Aorta (tissue), 5 donors: ENCODE measurements at places on chromosomes 2 and 18. TPM values are rescaled to one million over a fixed set of nuclear protein-coding genes. Genes with fewer than 3 reads are reported as not detected.

GRCh38 chr2:240803191-240803590 is 16.8 kb downstream of the KIF1A start:
- no peaks in the 10 kb centered on the region for H3K4me1 ChIP-seq
- H3K4me3 ChIP-seq = no peak overlapping the region
- H3K27me3 ChIP-seq = no peaks in the 10 kb centered on the region
- H3K27ac ChIP-seq = no peak overlapping the region

GRCh38 chr2:69034122-69034521 is 21.1 kb downstream of the ANTXR1 start:
- no peak for DNase-seq
- no peaks in the 10 kb centered on the region for H3K27me3 ChIP-seq
- no peak overlapping the region for H3K4me3 ChIP-seq

The ARL6IP6 gene
- total RNA-seq = 13.2 TPM

DNA sequence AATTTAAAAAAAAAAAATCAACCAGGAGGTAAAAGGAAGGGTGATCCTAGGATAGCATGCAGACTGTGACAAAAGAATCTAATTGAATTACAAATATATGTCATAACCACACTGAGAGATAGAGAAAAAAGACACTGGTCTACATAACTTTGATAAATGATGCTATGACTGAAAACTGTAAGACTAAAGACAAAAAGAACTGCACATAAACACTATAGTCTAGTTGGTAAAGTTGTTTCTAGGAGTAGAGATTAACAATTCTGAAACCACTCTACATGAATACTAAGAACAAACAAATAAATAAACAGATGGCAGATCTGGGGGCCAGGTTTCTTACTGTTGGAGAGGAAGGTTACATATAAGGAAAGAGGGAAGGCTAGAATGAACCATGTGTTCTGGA is 14.6 kb upstream of the CHAC2 start:
- H3K36me3 ChIP-seq = no peaks in the 10 kb centered on the region
- no peak overlapping the region for H3K27ac ChIP-seq
- no peak overlapping the region for H3K4me3 ChIP-seq
- no peaks in the 10 kb centered on the region for H3K27me3 ChIP-seq
- no peak for DNase-seq

The RGPD3 gene
- total RNA-seq = 0.18 TPM

DNA sequence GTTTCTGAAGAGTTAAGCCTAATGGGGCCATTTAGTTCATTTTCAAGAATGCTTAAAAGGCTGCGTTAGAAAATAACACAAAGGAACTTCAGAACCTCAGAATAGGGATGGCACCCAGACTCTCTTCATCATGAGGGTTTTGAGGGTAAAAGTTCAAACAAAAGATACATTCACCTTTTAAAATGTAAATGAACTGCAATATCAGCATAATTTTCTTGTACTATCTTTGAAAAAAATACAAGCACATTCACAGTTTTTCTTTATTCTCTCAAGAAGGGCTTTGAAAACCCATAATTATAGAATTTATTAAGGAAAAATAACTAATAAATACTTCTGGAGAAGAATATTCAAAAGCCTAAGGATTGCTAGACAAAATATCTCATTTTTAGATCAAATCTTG is 791.0 kb downstream of the DCC start:
- no peak for DNase-seq
- H3K27ac ChIP-seq = no peak overlapping the region
- H3K36me3 ChIP-seq = no peaks in the 10 kb centered on the region
- no peaks in the 10 kb centered on the region for H3K4me1 ChIP-seq
- H3K27me3 ChIP-seq = no peaks in the 10 kb centered on the region

DNA sequence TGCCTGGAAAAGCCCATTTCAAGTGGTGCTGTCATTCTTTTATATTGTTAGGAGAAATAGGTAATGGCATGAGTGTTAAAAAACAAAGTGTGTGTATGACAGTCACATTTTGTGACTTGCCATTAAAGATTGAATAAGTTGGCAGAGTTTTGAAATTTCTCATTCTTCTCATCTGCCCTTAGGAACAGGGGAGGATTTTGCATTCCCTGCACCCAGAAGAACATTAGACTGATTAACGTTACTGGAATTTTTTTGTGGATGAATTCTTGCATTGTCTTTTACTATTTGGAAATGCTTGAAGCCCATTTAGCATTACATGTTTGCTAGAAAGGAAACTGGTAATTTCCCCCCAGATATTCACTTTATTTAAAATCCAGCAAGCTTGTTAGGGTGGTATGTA is 162.2 kb downstream of the BABAM2 start:
- no peaks in the 10 kb centered on the region for H3K36me3 ChIP-seq
- no peak overlapping the region for H3K4me3 ChIP-seq
- no peak overlapping the region for H3K27ac ChIP-seq

The ACADL gene
- total RNA-seq = 32.8 TPM

The TNFAIP6 gene
- total RNA-seq = 3.6 TPM

The CFAP210 gene
- total RNA-seq = 0.58 TPM

DNA sequence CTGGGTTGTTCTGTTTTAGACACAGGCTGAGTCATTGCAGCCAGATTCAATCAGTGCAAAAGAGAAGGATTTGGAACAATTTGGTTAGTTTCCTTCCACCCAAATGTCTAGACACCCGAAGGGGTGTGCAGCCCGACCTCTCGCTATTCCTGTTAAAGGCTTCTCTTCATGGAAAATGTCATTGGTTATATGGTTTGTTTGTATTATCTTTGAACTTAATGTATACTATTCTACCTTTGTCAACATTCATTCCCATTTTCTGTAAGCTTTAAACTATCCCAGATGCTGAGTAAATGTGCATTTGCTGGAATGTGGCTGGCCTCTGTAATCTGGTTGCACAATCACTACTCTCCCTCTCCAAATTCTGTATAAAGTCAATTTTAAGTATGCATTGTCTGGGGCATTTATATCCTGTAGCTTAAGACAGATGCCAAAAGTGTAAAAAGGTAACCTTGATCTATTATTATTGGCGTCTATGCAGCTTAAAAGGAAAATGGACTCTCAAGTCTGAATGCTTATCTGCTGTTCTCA is 80.4 kb upstream of the RND3 start:
- no peak overlapping the region for H3K27ac ChIP-seq
- H3K4me3 ChIP-seq = no peak overlapping the region
- DNase-seq = no peak
- H3K27me3 ChIP-seq = no peaks in the 10 kb centered on the region

GRCh38 chr2:133892352-133892913 is 324.2 kb upstream of the NCKAP5 start:
- no peak overlapping the region for H3K27ac ChIP-seq
- no peak overlapping the region for H3K4me3 ChIP-seq
- no peaks in the 10 kb centered on the region for H3K36me3 ChIP-seq
- no peaks in the 10 kb centered on the region for H3K27me3 ChIP-seq
- no peak for DNase-seq
- no peaks in the 10 kb centered on the region for H3K4me1 ChIP-seq

DNA sequence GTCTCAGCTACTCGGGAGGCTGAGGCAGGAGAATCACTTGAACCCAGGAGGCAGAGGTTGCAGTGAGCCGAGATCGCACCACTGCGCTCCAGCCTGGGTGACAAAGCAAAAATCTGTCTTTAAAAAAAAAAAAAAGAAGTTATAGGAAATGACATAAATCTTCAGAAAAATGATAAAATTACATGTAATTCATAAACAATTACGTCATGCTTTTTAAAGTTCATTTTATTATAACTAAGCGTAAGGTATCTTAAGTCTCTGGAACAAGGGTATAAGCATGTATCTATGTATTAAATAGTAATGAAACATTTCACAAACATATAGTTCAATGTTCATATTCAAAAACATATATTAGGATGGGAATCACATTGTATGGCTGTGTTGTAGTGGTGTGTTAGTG is 425.9 kb downstream of the SPAG16 start:
- no peaks in the 10 kb centered on the region for H3K27me3 ChIP-seq
- no peaks in the 10 kb centered on the region for H3K4me1 ChIP-seq
- no peaks in the 10 kb centered on the region for H3K36me3 ChIP-seq
- no peak for DNase-seq
- H3K4me3 ChIP-seq = no peak overlapping the region

GRCh38 chr18:51399491-51400122 is 202.1 kb upstream of the MEX3C start:
- H3K27ac ChIP-seq = no peak overlapping the region
- no peak overlapping the region for H3K4me3 ChIP-seq
- H3K4me1 ChIP-seq = no peaks in the 10 kb centered on the region

DNA sequence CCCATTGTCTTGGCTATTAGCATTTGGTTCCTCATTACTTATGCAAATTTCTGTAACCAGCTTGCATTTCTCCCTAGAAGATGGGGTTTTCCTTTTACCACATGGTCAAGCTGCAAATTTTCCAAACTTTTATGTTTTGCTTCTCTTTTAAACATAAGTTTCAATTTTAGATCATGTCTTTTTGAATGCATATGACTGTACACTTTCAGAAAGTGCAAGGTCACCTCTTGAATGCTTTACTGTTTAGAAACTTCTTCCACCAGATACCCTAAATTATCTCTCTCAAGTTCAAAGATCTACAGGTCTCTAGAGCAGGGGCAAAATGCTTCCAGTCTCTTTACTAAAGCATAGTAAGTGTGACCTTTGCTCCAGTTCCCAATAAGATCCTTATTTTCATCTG is 837.6 kb upstream of the NXPH2 start:
- H3K27me3 ChIP-seq = no peaks in the 10 kb centered on the region
- H3K36me3 ChIP-seq = no peaks in the 10 kb centered on the region
- H3K4me1 ChIP-seq = no peaks in the 10 kb centered on the region
- no peak for DNase-seq
- no peak overlapping the region for H3K27ac ChIP-seq

GRCh38 chr2:21096458-21096857 is 27.3 kb upstream of the TDRD15 start:
- H3K4me1 ChIP-seq = no peaks in the 10 kb centered on the region
- no peak overlapping the region for H3K27ac ChIP-seq
- DNase-seq = no peak

The CD28 gene
- 11.0 TPM for total RNA-seq

- no peak for DNase-seq
- H3K27ac ChIP-seq = no peak overlapping the region
- H3K36me3 ChIP-seq = no peaks in the 10 kb centered on the region
- no peaks in the 10 kb centered on the region for H3K4me1 ChIP-seq
- H3K4me3 ChIP-seq = no peak overlapping the region
Observed at GRCh38 chr2:58638256-58638805, 397.2 kb upstream of the FANCL start.

The ANO7 gene
- total RNA-seq = 5.4 TPM

- H3K36me3 ChIP-seq = no peaks in the 10 kb centered on the region
- DNase-seq = peak; percentile 77
- peak overlapping the region; percentile 16 for H3K4me3 ChIP-seq
- H3K27me3 ChIP-seq = no peaks in the 10 kb centered on the region
- no peak overlapping the region for H3K27ac ChIP-seq
Observed at GRCh38 chr2:222305516-222306392, 7.0 kb upstream of the PAX3 start.

GRCh38 chr2:176682278-176682677 is 413.0 kb downstream of the MTX2 start:
- H3K4me1 ChIP-seq = no peaks in the 10 kb centered on the region
- no peak overlapping the region for H3K27ac ChIP-seq
- no peak overlapping the region for H3K4me3 ChIP-seq
- no peaks in the 10 kb centered on the region for H3K36me3 ChIP-seq
- no peak for DNase-seq
- no peaks in the 10 kb centered on the region for H3K27me3 ChIP-seq

The SCN9A gene
- total RNA-seq = 2.9 TPM
